Activated naive CD4-positive, alpha-beta T cell treated with anti-CD3 and anti-CD28 coated beads, Interleukin-2, amount 50 U/mL, for 72 hours (primary cell): ENCODE measurements at places on chromosomes 1 and 21. TPM values are rescaled to one million over a fixed set of nuclear protein-coding genes. Genes with fewer than 3 reads are reported as not detected.

LENEP gene
- 0.68 TPM for total RNA-seq

CHIT1 gene
- total RNA-seq: 2.2 TPM

NTMT2 gene
- total RNA-seq: not detected

ASPM gene
- 49.3 TPM for total RNA-seq

RYR2 gene
- not detected for total RNA-seq

TMOD4 gene
- 0.77 TPM for total RNA-seq

RUNX3 gene
- 136 TPM for total RNA-seq

COA6 gene
- total RNA-seq: 58.9 TPM

RHEX gene
- not detected for total RNA-seq

SERPINC1 gene
- not detected for total RNA-seq

SYNC gene
- total RNA-seq: not detected

COL6A1 gene
- total RNA-seq: 2.0 TPM

ESRRG gene
- total RNA-seq: not detected

CA14 gene
- total RNA-seq: not detected

CFAP45 gene
- 2.8 TPM for total RNA-seq

C2CD4D gene
- total RNA-seq: 1.6 TPM

S100A3 gene
- total RNA-seq: not detected

BCAR3 gene
- 0.25 TPM for total RNA-seq

RNU1-3 gene
- 1,082 TPM for total RNA-seq

ZNF684 gene
- total RNA-seq: 13.3 TPM

LRRC39 gene
- total RNA-seq: 0.70 TPM

TSSK3 gene
- total RNA-seq: 1.7 TPM

GBP7 gene
- total RNA-seq: not detected

C1QA gene
- not detected for total RNA-seq

HJV gene
- total RNA-seq: not detected

PDE9A gene
- total RNA-seq: 7.9 TPM

FLVCR1 gene
- total RNA-seq: 11.4 TPM

CYP2J2 gene
- 0.64 TPM for total RNA-seq

SPRR1A gene
- total RNA-seq: not detected

FBXO2 gene
- 1.9 TPM for total RNA-seq

MIS18A gene
- total RNA-seq: 29.7 TPM

TSPAN1 gene
- total RNA-seq: not detected

CNKSR1 gene
- total RNA-seq: 3.5 TPM

LEMD1 gene
- total RNA-seq: not detected

SLAMF7 gene
- 112 TPM for total RNA-seq

S100A7 gene
- not detected for total RNA-seq

AADACL4 gene
- total RNA-seq: not detected

ANXA9 gene
- not detected for total RNA-seq

LCE1F gene
- not detected for total RNA-seq
